ENCODE measurements at places on chromosomes 6 and 20.

GRCh38 chr6:151265282-151265681 is 25.5 kb downstream of the AKAP12 start:
- DNase-seq, result no peak

DNA sequence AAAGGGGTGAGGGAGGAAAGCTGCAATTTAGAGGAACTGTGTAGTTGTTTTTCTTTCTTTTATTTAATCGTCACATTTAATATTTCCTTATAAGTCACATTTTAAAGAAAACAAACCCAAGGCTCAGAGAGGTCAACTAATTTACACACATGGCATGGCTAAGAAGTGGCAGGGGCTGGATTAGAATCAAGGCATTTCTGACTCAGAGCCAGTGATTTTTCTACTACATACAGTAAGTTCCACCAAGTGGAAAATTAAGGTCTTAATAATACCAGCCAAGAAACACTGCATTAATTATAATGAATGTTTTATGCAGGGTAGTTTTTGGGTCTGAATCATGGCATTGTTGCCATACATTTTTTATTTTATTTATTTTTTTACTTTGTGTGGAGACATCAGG is 607.7 kb upstream of the CITED2 start:
- no peak for DNase-seq

- DNase-seq, result no peak
Measured at GRCh38 chr20:38635721-38636288, 34.2 kb downstream of the ARHGAP40 start.

- no peak for DNase-seq
Measured at GRCh38 chr20:53850319-53850718, 220.1 kb downstream of the BCAS1 start.

DNA sequence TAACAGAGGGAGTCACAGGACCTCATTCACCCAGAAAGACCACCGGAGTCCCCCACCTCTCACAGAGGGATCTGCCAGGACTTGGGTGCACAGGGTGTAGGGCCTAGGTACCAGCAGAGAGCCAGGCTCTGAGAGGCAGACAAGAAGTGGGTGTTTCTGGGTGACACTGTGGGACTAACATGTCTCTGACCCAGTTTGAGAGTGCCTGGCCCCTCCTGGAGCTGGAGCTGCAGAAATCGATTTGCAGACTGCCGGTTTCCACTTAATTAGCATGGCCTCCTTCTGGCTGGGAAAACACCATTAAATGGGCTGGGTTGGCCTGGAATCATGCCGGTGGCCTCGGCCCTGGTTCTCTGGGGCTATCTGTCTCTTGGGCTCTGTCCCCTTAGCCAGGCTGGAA is 59.2 kb downstream of the PPP1R16B start:
- DNase-seq, result no peak

DNA sequence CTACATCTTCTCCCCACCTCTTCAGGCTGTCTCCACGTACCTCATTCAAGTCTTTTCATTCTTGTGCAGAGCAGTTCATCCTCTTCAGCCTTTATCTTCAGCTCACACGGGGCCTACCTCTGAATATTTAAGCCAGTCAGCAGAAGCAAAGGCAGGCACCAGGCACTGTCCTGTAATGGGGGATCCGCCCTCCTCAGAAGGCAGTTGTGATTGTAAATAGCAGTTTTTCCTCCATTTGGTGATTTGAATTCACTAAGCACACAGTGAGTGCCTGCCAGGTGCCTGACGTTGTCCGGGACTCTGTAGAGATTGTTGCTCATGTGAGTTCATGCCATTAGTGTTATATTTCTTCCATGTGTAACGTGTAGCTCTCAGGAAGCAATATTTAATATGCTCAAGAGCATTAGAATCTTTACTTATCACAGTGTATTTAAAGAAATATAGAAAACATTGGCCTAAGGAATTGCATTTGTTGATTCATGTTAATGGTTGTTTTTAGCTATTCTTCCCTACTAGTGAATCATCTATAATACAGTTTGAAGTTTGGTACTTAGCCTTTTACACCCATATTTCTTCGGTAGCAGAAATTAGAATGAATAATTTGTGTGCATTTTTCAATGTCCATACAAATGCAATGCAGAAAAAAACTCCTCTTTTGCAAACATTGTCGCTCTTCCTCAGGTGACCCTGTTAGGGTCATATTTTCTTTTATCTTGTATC is 17.9 kb downstream of the BPHL start:
- no peak for DNase-seq

DNA sequence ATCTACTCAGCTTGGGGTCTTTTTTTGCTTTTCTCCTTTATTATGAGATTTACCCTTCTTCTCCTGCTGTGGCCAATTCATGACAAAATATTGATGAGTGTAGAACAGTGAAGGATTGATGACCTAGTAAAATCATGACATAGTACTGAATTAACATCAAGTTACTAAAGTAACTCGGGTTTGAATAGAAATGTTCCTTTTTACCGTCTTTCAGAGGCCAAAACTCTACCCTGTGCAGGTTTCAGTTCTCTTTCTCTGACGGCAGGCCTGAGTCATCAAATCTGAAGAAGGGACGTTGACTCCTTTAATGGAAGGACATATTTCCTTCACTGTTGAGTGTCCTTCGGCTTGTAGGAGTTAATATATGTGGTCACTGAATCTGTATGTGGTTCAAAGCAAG is 80.7 kb downstream of the RREB1 start:
- DNase-seq, result no peak

- no peak for DNase-seq
Measured at GRCh38 chr20:54048481-54048880, 21.9 kb downstream of the BCAS1 start.

DNA sequence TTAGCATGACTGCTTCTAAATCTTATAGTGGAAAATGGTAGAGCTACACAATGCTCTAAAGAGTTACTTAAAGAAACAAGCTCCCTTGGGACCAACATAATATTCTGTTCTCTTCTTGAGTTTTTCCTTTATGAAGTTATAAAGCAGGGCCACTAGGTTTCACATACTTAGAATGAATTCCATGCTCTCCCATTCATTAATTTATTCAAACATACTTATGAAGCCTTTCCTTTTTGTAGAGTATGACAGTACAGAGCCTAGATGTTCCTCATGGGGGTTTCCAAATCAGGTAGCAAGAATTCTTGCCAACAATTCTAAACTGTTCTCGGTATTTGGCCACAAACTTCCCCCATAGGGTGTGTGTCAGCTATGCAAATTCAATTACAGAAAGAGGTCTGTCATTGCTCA is 20.6 kb upstream of the FABP7 start:
- no peak for DNase-seq

GRCh38 chr6:7139835-7140470 is 32.2 kb downstream of the RREB1 start:
- no peak for DNase-seq

- peak; percentile 18 for DNase-seq
Measured at GRCh38 chr6:156686301-156686994, 90.7 kb upstream of the ARID1B start.

- no peak for DNase-seq
Measured at GRCh38 chr20:10115021-10115420, 80.2 kb downstream of the ANKEF1 start.

DNA sequence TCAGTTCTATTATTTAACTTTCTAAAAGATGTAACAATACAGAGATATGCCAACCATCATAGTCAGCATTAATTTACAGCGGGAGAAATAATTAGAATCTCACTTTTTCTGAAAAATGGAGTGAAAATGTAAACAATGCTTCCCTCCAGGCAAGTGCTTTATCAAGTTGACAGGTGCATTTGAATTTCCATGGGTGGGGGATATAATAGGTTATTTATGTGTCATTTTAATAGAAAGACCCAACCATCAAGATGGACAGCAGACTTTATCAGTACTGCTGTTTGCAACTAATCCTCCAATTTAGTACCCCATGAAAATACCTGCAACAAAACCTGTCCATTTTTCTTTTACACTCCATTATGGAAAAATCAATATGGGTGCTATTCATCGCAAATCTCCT is 780.1 kb downstream of the TFAP2A start:
- DNase-seq, result no peak

DNA sequence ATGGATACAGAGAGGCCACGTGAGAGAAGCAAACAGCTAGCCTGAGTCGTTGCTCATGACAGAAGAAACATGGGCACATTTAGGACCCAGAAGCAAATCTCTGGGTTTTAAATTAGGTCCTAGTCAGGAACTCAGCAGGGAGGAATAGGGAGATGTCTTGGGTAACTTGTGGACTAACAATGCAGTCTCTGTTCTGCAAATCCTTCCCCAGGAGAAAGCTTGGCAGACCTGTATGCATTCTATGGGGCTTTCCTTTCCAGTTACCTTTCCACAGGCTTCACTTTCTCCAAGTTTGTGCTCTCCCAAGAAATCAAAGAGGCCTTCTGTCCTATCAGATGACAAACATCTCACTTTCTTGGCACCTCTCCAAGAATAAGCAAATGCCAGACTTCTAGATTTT is 47.2 kb upstream of the PLCB4 start:
- DNase-seq, result no peak

- no peak for DNase-seq
Measured at GRCh38 chr6:25280344-25281074, 1.3 kb downstream of the CARMIL1 start.
